ENCODE measurements at places on chromosomes 11 and 22.

DNA sequence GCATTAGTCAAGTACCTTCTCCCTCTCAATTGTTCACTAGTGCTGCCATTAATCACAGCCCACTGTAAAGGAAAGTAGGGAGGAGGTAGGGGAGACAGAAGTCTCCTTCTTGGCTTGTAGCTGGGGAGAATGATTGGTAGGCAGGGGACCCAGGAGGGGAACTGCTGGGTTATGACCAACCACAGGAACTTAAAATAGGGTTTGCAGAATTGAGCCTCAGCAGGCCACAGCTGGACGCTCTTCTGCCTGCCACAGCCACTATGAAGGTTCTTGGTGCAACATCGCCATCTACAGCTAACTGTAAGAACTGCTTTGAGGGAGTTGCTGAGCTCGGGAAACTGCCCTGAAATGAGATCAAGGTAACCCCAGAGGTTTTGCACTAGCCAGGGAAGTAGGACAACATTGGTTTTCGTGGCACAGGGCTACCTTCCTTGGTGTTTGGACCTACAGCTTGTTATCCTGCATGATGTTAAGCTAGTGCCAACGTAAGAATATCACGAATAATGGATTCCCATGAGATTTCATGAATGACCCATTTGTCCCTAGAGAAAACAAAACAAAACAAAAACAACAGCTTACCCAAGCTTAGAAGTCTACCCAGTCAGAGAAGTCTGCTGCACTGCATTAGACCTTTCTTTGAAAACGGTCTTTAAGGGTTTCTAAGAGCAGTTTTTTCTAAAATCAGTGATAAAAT is 787.1 kb upstream of the API5 start:
- peak; percentile 60 for DNase-seq

GRCh38 chr11:65609229-65609628 is 4.8 kb downstream of the MAP3K11 start:
- DNase-seq: no peak

GRCh38 chr22:44999687-45000086 is 10.1 kb downstream of the PHF21B start:
- no peak for DNase-seq

- DNase-seq: no peak
Measured at GRCh38 chr22:19984851-19985811, 31.5 kb downstream of the ARVCF start.

DNA sequence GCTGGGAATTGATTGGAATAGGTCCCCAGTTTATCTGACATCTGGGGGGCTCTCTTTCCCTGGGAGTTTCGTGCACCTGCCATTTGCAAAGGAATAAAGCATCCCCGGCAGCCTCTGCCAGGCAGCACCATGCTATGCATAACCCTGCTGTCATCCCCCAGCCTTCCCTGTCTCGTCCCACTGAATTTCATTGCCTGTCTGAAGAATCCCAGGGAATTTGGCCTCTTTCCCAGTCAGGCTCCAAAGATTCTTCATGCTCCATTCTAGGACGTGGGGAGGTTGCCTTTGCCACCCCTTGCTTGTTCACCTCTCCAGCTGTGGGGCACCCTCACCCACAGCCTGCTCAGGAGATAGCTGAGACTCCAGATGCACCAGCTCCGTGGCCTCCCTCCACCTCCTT is 195.1 kb upstream of the TBCEL start:
- no peak for DNase-seq

GRCh38 chr22:28792491-28793383 is 7.6 kb downstream of the XBP1 start:
- no peak for DNase-seq

GRCh38 chr11:35318977-35319925 is 100.1 kb downstream of the SLC1A2 start:
- peak; percentile 39 for DNase-seq

DNA sequence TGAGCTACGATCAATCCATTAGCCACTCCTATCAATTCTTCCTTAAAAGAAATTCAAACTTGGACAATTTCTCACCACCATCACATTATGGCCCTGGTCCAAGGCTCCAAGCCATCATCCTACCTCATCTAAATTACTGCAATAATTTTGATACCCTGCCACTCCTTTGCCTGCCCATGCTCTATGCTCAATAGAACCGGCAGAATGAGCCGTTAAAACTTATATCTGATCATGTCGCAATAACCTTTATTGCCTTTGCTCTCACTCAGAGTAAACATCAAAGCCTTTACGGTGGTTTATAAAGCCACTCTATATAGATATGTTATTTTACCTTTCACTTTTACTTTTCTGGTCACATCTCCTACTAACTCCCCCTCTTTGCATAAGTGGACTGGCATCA is 2392.1 kb upstream of the RAG2 start:
- DNase-seq: no peak

DNA sequence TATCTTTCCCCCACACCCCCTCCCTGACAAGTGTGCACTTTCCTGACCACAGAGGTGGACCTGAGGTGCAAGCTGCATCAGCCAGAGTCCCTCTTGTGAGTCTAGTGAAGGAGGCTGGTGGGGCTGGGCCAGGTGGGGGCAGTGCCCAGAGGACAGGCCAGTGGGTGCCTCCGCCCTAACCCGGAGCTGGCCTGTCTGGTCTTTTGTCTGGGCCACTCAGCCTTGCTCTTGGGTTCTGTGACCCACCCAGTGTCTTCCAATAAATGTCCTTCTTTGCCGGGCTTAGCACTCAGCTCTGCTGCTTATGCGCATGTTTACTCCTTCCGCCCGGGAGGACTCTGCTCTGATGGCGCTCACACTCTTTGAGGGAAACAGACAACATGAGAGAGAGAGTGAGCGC is 526.2 kb downstream of the TBC1D22A start:
- DNase-seq: no peak

DNA sequence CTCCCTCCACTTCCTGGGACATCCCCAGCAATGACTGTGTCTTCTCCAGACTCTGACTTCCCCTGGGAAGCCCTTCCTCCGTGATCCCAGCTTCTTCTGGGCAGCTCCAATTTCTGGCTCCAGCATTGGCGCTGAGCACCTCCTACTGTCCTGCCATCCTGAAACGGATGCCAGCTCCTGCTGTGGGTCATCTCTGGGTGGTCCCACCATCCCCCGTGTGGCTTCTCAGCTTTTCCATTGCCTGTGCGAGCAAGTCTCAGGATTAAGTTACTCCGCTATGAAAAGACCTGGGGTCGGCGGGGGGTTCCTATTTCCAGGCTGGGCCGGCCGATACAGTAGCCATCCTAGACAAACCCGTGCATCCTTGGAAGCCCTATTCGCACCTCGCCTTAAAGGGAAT is 55.4 kb upstream of the FADD start:
- DNase-seq: no peak

DNA sequence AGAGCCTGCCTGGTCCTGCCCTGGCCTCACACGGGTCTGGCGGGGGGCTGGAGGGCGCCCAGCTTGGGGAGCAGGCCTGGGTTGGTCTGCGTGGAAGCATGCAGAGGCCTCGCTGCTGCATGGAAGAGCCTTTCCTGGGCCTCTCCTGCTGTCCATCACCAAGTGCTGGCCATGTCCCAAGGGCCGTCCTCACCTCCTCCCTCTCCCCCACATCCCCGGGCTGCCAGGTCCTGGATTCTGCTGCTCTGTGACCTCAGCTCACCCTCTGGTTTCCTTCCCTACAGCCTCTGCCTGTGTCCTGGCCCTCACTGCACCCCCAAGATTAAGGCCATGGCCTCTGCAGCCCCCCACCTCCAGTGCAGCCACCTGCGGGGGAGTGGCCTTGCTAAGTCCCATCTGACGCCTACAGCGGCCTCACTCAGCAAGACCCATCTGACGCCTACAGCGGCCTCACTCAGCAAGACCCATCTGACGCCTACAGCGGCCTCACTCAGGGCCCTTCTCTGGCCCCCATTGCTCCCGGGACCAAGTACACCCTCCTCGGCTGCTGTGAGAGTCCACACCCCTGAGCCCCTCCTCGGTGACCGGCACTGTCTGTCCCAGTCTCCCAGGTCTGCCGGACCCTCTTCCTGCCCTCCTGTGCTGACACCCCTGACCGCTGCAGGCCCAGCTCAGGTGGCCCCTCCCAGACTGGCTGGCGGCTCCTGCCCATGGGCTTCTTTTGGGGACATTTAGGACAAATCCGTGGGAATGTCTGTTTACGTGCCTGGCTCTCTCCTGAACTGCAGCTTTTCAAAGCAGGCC is 119.5 kb upstream of the B3GAT1 start:
- no peak for DNase-seq

DNA sequence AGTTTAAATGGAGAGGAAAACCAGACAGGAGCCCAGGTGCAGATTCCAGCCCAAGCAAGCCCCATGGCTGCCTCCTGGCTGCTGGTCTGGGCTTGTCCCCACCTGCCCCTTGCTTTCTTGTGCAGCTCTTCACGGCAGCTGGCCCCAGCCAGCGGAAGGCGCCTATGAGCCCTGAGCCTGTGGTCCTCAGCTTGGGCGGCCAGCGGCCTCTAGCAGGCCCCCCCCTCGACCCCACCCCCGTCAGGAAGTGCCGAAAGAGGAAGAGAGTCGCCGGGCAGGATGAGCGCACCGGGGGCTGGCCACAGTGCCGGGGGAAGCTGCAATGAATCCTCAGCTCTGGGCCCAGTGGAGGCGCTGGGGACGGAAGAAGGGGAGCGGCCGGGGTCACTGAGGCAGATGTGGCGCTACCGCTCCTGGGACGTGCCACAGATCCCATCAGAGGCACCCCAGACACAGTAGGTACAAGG is 2.1 kb upstream of the DGKZ start:
- peak; percentile 75 for DNase-seq

- no peak for DNase-seq
Measured at GRCh38 chr11:71538666-71538990, 803 bp downstream of the KRTAP5-8 start.

DNA sequence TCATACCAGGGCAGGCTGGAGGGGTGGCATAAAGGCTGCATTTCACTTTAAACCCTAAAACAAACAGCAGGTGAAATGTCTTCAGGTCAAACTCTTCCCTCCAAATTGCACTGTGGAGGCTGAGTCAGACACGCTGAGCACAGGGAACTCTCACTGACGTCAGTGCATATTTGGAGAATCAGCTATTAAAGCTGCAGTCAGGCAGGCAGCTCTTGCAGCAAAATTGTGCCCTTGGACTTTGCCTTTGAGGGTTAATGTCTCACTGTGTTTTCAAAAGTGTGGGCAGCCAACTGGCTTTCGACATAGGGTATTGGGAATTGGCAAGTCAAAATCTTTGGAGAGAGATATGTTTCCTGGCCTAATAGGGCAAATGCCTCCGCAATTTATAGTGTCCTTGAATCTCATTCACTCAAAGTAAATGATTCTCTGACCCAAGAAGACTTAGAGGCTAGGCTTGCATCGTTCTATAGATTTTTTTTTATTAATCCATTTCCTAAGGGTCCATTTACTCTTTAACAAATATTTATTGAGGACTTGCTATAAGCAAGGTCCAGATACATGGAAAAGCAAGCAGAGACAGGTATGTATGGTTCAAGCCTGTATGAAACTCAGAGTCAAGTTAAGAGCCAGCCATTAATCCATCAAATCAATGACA is 27.7 kb upstream of the SMCO4 start:
- no peak for DNase-seq

GRCh38 chr22:43407591-43407990 is 4.2 kb upstream of the MPPED1 start:
- DNase-seq: no peak

DNA sequence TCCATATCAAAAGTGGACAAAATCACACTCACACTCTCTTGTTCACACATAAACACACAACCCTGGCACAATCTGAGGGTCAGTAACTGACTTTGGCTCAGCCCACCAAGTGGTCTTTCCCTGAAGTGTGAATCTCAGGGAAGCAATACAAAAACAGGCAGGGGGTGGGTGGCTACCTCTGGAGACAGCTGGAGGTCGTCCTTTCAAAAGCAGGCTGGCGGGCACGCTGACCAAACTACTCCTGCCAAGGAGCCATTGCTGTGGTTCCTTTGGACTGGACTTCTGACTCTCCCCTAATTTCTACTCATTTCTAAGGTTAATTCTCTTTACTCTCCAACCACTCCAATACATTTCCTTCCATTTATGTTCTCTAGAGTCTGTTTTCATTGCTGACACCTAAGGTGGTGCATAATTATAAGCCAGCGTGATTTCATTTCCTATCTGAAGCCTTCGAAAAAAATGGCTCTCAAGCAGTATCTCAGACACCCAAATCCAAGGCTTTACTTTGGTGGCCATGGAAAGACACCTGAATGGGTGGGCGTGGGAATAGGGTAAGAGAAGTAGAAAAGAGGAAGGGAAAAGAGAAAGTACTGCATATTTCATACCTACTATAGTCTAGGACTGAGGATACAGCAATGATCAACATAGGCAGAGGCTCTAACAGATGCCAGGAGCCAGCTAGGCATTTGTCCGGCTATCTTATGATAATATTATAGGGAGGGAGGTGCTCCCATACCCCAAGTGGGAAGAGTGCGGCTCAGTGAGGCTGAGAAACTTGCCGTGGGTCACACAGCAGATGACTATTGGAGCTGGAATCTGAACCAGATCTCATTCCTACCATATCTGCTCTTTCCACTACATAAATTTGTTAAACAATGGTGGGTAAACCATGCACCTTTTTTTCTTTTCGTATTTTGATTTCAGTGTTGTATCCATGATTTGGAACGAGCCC is 22.0 kb downstream of the FZD4 start:
- DNase-seq: no peak

DNA sequence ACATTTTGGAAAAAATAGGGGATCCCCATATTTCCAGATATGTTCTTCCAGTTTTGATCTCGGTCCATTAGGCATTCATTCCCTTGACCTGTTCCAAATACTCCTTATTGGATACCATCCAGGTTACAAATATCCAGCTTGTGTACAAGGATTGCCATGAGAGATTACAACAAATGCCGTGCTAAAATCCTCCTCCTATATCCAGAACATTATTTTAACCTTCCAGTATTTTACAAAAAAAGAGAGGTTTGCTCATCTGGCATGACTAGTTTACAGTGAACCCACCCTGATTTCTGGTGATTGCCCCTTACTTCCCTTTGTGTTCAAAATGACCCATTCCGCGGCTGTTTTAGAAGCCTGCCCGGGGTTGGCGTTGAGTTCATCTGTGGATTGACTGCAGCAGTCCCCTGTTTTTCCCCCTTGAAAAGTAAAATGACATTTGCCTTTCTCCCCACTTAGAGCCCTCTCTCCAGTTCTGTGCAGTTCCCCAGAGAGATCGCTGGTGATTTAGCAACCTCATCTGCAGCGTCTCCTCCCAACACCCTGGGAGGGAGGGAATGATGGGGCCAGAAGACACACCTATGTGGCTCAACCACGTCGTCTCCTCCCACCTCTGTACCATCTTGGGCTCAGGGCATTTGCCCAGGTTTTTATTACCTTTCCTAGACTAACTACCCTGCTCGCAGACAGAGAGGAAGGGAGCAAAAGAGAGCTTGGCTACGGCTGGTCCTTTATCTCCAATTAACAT is 73.6 kb downstream of the DSCAML1 start:
- DNase-seq: no peak

GRCh38 chr11:32874132-32874531 is 18.5 kb upstream of the QSER1 start:
- no peak for DNase-seq

DNA sequence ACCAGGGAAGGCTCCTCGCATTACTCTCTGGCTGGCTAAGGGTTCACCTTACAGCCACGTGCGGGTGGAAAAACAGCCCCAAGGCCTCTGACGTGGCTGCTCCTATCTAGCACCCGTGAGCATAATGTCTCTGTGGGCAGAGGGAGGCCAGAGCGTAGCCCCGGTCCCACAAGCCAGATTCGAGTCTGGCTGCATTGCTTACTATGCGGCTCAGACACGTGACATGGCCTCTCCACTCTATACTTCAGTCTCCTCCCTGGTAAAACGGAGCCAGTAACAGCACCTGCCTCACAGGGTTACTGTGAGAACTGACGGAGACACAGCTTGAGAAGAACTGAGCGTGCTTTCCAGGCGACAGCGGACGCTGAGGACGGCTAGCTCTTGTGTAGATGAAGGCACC is 105.8 kb upstream of the BID start:
- DNase-seq: no peak

All from inflammatory macrophage (primary cell).